ENCODE measurements at places on chromosomes 4 and X.

GRCh38 chrX:103250977-103251376 lies 4.0 kb downstream of the TCEAL8 start:
- DNase-seq: no peak

- no peak for DNase-seq
These were observed 164.5 kb downstream of the FHIP1A start for GRCh38 chr4:151573474-151573873.

DNA sequence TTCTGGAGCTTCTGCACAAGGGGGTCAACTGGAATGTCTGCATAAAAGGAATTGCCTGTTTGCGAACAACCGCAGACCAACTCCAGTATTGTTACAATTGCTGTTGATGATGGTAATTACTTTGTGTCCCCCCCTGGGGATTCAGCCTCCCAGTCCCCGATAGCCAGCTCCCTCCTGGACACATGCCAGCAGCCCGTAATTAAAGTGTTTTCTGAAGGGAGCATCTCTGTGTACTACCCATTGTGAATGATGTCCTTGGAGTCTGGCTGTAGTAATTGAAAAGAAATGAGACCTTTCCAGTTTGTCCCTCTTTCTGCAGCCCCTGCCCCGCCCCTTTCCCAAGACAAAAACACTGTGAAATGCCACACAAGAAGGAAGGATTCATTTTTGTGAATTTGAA lies 377.1 kb upstream of the LCORL start:
- no peak for DNase-seq

GRCh38 chr4:152860046-152860445 lies 76.1 kb upstream of the FHDC1 start:
- no peak for DNase-seq

DNA sequence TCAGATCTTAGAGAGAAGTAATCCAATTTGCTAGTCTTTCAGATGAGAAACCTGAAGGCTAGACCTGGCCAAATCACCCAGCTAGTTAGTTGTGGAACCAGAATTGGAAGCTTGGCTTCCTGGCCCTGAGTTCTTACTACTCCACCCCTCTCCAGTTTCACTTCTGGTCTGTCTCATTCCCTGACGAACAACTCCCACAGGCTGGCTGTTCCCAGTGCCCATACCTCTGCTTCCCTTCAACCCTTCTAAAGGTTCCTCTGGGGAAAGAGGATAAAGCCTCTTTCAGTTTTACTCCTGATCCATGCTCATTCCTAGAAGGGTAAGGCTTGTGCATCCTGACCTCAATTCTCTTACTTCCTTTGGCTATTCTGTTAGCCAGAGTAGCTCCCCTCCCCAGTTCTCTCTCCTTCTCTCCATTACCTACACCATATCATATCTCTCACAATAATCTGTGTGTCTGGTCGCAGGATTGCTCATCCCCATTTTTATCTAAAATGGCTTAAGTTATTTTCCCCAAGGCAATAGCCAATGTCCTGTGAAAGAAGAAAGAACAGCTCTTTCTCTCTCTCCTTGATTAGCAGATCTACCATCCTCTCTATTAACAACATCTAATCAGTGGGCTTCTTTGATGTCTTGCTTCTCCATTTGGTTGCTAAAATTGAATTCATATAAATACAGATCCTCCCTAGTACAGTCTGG lies 155.0 kb upstream of the MAOA start:
- DNase-seq: no peak

DNA sequence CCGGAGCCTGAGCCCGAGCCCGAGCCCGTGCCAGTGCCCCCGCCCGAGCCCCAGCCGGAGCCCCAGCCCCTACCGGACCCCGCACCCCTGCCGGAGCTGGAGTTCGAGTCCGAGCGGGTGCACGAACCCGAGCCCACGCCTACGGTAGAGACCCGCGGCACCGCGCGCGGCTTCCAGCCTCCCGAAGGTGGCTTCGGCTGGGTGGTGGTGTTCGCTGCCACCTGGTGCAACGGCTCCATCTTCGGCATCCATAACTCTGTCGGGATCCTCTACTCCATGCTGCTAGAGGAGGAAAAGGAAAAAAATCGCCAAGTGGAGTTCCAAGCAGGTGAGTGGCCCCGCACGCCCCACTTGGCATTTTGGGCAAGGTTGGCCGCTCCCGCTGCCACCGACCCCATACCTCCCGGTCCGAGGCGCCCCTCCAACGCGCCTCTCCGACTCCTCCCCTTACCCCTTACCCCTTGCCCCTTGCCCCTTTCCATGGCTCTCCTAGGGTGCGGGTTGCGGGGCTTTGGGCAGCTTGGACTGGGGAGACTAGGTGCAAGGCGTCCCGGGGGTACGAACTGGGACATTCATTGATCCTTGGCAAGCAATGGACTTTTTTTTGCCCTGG lies 553 bp downstream of the SLC16A2 start:
- DNase-seq: no peak

DNA sequence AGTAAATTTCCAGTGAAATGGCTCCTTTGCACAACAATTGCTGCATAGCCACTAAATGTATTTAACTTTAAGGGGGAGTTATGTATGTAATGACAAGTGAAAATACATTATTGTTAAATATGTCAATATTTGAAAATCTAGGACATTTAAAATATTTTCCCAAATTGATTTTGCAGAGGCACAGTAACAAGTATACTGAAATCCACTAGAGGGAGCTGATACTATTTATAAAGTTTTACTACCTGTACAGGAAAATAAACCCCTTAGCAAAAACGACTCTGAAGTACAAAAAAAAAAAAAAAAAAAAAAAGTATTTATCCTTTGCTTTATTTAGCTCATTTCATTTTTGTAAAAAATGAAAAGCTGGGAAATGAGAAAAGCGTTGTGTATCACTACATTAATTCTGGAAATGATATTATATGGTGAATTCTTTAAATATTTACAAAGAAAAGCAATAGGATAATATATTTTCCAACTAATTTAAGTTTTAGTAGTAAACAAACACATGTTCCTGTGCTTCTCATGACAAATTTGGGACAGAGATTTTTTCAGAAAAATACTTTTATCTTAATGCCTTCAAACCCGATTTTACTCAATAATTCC lies 727.7 kb downstream of the DMD start:
- no peak for DNase-seq

DNA sequence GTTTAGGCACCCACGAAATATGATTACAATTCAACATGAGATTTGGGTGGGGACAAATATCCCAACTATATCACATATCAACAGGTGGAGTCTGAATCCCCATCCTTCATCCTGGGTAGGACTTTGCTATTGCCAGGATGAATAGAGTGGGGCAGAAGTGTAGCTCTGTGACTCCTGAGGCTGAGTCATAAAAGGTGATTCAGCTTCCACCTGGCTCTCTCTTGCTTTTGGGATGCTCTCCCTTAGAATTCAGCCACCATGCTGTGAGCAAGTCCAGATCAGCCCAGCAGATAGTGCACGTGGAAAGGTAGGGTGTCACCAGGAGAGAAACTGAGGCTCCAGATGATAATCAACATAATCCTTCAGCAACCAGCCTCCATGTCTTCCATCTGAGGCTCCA lies 193.8 kb upstream of the BCOR start:
- no peak for DNase-seq

DNA sequence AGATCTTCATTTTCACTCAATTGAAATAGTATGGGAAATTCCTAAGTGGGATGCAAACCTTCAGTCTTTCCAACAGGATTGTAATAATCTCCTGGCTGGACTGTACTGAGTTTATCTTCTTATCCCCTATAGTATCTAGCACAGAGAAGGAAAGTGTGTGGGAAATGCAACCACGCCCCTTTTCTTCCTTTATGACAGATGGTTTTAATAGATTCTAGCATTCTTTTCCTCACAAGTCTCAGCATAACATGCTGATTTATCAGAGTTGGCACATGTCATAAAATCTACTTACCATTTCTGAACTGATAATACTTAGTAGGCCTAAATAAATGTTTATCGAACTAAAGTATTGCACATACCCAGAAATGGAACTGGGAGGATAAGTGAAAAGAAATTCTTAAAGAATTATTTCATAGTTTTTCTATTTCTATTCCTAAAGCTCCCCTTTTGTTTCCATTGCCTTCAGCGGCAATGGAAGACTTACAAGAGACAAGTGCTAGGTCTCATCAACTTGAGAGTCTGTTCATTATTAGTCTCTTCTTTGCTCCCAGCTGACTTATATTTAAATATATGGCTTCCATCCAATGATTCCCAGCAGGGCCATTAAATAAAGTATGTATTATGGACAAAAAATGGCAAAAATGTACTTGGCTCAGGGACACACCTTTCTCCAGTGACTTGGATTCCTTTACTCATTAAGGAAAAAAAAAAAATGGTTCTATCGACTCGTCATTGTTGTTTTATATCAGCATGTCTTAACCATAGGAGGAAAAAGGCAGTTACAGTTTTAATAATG lies 484.5 kb downstream of the IL1RAPL1 start:
- DNase-seq: no peak

DNA sequence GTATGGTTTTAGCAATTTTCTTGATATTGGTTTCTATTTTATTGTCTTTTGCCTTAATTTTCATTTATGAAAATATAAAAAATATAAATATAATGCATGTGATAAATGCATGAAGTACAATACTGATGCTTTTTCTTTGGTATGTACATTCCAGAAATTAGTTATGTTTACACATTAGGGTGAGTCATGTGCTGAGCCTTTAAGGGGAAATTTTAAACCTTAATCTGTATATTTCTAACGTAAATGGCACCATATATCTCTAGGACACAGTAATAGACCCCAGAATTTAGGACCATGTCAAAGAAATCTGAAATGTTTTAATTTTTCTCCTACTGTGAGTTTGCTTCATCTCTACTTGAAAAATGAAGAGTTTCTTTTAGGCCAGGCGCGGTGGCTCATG lies 117.8 kb upstream of the SPRY1 start:
- DNase-seq: no peak

DNA sequence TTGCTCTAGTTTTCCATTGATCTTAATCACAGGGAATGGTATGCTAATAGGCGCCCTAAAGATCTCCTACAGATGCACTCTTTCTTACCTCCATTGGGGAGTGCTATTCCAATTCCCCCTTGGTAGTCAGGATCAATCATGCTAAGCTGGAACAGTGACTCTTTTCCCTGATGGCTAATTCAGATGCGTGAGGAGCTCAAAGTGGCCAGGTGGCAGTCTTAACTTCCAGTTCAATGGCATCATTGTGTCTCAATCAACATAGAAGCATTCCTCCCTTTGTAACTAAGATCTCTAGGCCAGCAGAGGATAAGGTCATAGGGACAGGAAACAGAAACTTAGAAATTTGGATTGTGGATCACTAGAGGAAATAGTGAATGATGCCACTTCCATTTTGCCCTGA lies 216.8 kb downstream of the GRID2 start:
- DNase-seq: no peak

- no peak for DNase-seq
These were observed 120.5 kb upstream of the MAP9 start for GRCh38 chr4:155497306-155497705.

DNA sequence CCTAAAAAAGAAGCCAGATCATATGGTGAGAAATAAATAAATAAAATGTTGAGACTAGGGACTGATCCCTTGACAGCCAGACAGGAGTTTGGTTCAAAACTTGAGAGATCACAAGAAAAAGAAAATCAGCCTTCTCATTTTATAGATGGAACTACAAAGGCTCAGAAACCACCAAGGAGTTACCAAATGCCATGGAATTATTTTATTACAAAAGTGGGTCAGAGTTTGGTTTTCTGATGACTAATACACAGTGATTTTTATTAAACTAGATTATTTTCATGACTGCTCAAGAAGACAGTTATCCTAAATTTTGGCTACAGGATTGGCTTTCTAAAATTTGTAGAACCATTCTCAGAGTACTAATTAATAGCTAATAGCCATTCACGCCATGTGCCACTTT lies 6.2 kb downstream of the CXCL1 start:
- no peak for DNase-seq

DNA sequence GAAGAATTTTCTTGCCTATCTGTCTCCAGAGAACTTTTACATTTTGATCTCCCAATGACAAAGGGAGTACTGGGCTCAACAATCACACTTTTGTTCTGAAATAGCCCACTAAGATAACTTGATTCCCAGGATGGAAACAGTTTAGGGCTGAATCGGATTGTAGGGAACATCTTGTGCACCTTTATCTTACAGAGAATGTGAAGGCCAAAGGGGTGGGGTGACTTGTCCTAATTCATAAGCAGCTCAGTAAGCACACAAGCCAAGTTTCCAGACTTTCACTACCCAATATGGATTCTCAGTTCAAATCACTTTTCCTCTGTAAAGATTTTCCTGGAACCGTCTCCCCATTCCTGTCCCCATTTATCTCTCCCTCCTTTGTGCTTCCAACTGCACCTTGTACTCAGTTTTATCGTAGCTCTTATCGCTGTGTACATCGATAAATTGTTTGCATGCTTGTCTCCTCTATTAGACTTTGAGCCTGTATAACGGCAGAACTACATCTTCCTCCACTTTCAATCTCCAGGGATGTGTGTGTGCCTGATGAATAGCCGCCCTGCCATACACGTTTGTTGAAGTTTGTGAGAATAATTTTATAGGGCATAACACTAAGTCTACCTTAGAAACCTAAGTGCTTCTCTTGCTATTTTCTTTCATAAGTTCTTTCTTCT lies 77.4 kb downstream of the MBNL3 start:
- DNase-seq: no peak

- no peak for DNase-seq
These were observed 329.5 kb downstream of the GRIA2 start for GRCh38 chr4:157550028-157550427.

DNA sequence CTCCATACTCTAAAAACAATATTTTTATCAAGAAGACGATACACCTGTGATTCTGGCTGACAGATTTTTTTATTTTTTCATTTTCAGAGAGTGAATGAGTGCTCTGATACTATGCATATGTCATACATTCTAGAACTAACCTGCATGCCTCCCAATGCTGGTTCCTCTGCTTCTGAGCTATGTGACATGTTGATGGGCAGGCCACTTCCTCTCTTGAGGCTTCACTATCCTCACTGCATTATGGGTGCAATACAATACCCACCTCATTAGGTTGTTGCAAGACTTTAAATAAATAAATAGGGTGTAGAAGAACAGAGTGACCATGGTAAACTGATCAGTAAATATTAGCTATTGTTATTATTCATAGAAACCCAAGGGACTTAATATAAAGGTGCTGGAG lies 408.3 kb downstream of the HNRNPD start:
- no peak for DNase-seq

DNA sequence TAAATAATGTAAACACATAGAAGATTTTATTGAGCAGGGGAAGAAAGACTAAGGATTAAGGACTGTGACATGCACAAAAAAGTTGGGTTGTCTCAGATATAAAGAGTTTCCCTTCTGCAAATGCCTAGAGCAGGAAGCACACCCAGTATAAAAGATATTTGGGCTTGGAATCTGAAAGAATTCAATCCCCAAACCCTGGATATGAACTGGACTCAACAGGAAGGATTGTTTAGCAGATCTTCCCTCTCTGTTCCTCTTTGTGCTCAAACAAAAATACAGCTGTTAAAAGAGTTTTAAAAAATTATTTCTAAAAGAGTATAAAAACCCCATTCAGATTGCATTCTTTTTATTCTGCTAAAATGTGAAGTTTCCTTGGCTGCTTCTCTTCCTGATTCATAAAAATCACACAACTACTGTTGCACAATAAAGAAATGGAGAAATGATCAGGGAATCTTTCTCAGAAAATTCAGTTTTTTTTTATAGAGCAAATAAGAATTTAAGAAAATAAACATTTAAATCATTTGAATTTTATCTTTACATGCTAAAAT lies 71.4 kb downstream of the PDLIM5 start:
- no peak for DNase-seq

- DNase-seq: no peak
These were observed 24.2 kb upstream of the C4orf50 start for GRCh38 chr4:6042293-6043063.

Data from occipital lobe (tissue), 3 donors.